Stimulated activated CD4-positive, alpha-beta T cell treated with anti-CD3 and anti-CD28 coated beads, Interleukin-12 subunit alpha, Interleukin-12 subunit beta, amount 100 ng/mL, for 24 hours (primary cell): ENCODE measurements at places on chromosomes 3 and 15.
A peak's percentile ranks its signal among the peaks of the same experiment; 100 is the strongest.

GRCh38 chr3:50405249-50405648, 45.9 kb upstream of the TMEM115 start:
- DNase-seq = peak; percentile 6

DNA sequence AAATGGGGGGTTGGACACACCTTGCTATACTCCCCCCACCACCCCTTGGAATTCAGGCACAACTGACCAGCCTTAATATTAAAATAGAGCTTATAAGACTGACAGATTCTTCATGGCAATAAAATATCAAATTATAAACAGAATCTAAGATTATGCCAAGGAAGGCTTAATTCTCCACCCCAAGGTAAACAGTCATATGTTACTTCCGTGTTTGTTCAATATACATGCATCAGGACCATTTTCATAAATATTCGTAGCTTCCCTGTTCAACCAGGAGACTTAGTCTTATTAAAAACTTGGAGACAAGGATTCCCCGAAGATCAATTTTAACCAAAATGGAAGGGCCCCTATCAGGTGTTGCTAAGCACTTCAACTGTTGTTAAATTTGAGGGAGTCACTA, 13.3 kb upstream of the EHHADH start:
- DNase-seq = no peak

DNA sequence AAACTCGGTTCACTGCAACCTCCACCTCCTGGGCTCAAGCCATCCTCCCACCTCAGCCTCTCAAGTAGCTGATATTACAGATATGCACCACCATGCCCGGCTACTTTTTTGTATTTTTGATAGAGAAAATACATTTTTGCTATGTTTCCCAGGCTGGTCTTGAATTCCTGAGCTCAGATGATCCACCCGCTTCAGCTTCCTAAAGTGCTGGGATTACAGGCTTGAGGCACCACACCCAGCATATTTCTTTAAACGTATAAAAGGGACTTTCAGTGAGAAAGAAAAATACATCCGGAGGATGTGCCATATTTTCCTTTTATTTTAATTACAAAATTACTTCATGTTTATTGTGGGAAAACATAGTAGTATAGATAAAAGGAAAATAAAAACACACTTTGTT, 55.2 kb downstream of the RPL39L start:
- DNase-seq = no peak

DNA sequence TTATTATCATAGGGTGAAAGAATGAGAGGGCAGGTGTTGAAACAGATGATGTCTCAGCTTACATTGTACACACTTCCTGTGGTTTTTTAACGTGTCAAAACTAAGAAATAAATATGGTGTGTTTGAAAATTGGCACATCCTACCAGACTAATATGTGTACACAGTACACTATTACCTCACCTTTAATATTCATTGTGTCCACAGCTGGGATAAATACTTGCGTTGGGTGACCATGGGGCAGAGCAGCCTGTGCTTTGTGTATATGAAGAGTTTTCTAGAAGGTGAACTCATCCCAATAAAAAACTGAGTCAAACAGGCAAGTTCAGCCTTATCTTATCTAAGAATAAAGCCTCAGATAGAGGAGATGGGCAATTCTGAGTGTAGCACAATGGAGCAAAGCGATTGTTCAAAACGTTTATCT, 17.3 kb downstream of the SUCNR1 start:
- DNase-seq = no peak

- DNase-seq = no peak
These were observed 13.1 kb upstream of the IFT57 start for GRCh38 chr3:108235290-108235689.

GRCh38 chr3:48980295-48980694, 9.7 kb upstream of the P4HTM start:
- no peak for DNase-seq
